ENCODE measurements at places on chromosomes 6 and 20.

DNA sequence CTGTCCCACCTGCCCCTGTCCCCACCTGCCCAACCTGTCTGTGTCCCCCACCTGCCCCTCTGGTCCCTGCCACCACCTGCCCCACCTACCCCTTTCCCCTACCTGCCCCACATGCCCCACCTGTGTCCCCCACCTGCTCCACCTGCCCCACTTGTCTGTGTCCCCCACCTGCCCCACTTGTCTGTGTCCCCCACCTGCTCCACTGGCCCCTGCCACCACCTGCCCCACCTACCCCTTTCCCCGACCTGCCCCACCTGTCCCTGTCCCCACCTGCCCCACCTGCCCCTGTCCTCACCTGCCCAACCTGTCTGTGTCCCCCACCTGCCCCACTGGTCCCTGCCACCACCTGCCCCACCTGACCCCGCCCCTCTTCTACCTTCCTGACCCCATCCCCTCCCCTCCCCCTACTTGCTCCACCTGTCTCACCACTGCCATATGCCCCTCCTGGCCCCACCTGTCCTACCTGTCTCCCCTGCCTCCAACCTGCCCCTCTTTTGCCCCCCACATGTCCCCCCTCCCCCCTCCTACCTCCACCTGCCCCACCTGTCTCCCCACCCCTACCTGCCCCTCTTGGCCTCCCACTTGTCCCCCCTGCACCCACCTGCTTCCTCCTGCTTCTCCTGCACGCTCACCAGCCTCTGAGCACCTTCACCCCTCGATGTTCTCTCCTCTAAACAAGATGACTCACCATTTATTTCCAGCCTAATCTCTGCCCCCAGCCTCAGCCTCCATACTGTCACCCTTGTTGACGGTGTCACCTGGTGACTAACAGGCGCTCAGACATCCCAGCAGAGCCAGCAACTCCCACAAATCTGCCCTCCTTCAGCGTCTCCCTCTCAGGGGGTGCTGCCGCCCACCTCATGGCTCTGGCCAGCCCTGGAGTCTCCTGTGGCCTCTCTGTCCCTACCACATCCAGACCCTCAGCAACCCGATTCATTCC, 5.6 kb upstream of the MYT1 start:
- no peak for DNase-seq

DNA sequence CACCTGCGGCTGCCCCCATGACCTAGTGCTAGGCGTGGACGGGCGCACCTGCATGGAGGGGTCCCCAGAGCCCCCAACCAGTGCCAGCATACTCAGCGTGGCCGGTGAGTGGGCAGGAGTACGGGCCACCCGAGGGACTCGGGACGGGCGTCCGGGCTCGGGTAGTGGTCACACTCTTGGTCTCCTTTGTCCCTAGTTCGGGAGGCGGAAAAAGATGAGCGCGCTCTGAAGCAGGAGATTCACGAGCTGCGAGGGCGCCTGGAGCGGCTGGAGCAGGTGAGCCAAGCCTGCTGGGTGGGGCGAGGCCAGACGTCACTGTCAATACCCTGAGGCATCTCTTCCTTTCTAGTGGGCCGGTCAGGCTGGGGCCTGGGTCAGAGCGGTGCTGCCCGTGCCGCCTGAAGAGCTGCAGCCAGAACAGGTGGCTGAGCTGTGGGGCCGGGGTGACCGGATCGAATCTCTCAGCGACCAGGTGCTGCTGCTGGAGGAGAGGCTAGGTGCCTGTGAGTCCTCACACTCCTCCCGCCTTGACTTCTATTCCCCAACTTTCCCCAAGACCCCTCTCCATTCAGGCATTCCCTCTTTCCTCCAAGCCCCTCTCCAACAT, 2.9 kb downstream of the EGFL8 start:
- no peak for DNase-seq

- DNase-seq: peak; percentile 77
Measured at GRCh38 chr20:38057351-38057972, 23.9 kb downstream of the RPRD1B start.

DNA sequence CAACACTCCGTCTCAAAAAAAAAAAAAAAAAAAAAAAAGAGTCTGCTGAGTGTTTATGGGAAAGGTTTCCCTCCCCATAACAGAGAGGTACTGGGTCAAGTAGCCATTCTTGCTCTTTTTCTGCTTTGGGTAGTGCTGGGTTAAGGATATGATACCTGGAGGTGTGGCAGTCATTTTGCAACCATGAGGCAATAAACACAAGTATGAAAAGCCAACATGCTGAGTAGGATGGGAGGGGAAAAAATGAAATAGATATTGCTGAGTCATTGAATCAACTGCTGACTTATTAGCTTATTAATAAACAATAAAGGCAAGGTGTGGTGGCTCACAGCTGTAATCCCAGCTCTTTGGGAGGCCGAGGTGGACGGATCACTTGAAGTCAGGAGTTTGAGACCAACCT, 2.3 kb upstream of the TOMM34 start:
- no peak for DNase-seq

GRCh38 chr6:93418408-93419303, 703 bp downstream of the EPHA7 start:
- peak; percentile 55 for DNase-seq

- no peak for DNase-seq
Measured at GRCh38 chr20:46102940-46103339, 13.2 kb upstream of the NCOA5 start.

DNA sequence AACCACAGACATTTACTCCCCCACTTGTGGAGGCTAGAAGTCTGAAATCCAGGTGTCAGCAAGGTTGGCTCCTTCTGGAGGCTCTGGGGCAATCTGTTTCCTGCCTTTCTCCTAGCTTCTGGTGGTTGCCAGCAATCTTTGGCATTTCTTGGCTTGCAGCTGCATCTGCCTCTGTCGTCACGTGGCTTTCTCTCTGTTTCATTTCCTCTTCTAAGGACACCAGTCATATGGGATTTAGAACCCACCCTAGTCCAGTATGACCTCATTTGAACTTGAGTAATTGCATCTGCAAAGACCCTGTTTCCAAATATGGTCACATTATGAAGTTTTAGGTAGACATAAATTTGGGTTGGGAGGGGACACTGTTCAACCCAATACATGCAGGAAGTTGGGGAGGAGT, 56.2 kb upstream of the EPB41L1 start:
- DNase-seq: no peak

DNA sequence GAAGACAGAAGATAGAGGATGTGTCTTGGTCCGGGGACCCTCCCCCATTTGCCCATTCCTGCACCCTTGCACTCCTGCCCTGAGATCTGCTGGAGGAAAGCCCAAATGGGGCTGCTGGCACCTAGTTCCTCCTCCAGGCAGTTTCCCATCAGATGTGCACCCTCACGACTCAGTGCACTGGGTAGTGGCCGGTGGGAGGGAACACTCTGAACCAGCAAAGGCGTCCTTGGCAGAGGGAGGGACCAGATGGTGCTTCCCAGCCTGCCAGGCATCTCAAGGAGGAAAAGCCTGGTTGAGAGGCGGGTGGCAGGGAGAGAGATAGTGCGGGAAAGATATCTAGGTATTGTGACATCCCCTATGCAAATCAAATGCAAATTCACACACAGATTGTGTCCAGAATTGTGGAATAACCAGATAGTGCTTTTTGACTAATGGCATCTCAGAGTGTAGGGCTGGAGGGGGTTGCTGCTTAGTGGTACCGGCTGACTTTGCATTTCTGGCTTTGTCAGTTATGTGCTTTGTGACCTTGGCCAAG, 19.5 kb downstream of the TMEM151B start:
- peak; percentile 99 for DNase-seq

DNA sequence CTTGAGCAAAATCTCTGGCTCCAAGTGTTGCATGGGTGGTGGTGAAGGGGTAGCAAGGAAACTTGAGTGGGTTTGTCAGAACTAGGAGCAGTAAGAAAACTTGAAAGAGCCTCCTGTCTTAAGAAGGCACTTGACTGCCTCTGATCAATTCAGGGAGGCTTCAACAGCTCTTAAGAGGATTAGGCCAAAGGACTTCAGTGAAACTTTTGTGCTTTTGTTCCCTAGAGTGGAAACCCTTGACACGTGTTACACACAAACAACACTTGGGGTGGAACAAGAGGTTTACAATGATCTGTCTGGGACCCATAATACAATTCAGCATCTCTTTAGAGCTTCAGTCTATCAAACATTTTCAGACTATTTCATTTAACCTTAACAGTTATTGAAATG, 80.1 kb upstream of the ARMC2 start:
- no peak for DNase-seq

DNA sequence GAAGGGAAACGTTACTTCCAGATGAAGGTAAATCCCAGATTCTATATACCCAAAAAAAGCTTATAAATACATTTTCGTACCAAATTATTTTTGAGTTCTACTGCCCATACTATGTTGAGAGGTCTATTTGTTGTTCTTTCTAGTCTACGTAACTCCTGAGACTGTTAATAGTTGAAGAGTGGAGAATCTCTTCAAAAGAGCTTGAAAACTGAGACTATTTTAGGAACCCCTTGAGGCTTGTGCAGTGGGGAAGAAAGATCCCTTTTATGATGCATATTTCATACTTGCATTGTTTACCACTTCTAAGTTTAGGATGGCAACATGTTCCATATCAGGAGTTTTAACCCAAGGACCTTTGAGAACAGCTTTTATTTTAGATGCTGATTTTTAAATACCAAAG, 245.0 kb downstream of the TMEM242 start:
- DNase-seq: no peak

GRCh38 chr20:45578231-45578630, 853 bp downstream of the WFDC8 start:
- DNase-seq: no peak

GRCh38 chr6:33979750-33980149, 166.1 kb downstream of the GRM4 start:
- no peak for DNase-seq

DNA sequence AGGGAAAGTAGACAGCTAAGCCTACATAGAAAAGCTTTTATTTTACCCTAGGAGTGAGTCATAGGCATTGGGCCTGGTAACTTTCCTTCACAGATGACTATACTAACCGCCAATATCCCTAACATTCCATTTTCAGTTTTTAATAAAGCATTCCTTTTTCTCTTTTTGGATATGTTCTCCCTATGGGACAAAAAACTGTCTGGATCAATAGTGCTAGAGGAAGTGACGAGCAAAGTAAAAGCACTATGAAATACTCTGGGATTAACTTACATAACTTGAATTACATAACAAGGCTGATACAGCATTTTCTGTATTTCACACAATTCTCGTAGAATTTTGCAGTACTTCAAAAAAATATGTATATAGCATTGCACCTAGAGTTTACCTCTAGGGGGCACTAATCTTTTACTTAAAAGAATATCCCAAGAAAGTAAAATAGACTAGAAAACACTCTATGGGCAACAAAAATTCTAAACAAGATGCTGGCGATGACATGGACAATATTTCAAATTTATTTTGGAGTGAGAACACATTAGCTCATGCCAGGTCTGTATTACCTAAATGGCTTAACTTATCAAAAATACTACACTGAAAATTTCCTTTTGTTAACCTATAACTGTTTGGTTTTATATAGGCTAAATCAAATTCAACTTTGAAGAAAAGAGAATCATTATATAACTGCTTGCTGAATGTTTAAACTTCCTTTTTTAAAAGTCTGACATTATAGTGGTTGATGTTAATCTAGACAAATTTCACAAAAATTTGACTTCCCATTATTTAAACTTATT, 66.3 kb upstream of the DST start:
- peak; percentile 52 for DNase-seq

GRCh38 chr6:308768-309167, 16.5 kb downstream of the DUSP22 start:
- DNase-seq: no peak

GRCh38 chr6:3715285-3715684, 36.2 kb downstream of the PXDC1 start:
- DNase-seq: no peak

DNA sequence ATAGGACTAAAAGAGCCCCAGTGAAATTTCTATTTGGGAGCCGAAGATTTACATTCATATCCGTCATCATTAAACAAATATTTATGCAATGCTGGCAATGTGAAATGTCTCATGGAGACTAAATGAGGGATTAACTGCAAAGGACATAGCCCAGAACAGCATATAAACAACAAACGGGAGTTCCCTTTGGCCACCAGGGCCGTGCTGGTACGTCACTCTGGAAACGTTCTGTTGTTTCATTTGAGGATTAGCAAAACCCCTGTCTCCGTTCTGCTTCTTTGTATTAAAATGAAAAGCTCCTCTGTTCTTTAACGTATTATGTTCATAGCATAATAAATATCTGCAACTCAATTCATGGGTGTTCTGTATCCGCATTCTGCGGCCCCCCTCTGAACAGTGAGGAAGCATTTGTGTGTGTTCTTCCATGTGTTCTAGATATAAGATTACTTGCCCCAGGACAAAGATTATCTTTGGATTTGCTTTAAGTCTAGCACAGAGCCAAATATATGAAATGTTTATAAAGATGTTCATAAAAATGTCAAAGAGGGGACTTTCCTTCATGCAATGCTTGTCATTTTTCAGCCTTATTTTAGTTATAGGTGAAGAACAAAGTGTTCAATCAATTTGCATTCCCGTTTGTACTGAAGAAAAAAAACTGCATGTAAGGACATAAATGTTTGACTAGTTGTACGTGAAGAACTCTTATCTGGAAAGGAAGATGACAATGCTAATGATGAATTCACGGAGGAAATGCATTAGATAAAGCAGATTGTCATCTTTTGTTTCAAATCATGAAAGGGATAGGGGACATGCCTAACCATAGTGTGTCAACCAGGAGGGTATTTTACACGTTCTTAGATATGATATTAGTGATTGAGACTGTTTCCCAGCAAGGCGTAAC, 90.0 kb upstream of the TNFAIP3 start:
- DNase-seq: no peak

- no peak for DNase-seq
Measured at GRCh38 chr6:43697421-43697820, 9.8 kb upstream of the MRPS18A start.

DNA sequence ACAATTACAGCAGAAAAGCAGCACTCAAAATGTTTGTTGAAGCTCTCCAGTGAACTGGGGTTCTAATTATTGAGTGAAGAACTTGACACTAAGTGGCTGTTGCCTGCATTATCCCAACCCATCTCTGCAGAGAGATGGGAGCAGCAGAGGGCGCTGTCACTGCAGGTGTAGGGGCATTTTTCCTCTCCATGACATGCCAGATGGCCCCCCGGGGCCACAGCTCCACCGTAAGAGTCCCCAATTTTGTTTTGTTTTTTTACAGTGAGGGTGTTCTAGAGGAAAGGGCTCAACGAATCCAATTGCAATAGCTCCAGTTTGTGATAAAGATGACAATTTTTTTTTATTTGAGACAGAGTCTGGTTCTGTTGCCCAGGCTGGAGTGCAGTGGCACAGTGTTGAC, 1.9 kb upstream of the FUCA2 start:
- DNase-seq: peak; percentile 11

DNA sequence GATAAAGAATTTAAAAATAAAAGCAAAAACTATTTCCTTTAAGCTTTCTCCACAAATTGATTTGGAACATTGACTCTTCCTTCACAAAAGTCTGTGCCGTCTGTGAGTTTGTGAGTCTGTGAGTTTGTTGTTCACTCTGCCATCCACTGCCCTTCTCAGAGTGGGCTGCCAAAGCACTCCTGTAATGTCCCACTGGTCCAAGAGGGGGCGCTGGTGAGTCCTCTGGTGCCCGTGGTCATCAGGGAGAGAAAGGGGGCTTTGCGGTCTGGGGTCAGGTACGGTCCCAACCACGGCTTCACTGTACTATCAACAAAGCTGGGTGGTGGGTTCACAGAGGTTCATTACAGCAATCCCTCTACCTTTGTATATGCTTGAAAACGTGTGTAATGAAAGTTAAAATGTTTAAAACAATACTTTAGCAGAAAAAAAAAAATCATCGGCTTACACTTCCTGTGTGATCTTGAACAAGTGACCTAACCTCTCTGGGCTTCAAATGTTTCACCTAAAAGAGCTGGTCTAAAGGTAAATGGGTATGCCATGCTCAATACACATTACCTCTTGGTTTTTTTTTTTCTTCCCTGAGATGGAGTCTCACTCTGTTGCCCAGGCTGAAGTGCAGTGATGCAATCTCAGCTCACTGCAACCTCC, 5.6 kb upstream of the ANKRD60 start:
- no peak for DNase-seq
